ENCODE measurements at places on chromosomes 2 and 18.

GRCh38 chr2:171966688-171967087 is 33.1 kb upstream of the METAP1D start:
- no peak for DNase-seq

- no peak for DNase-seq
Observed at GRCh38 chr2:19357402-19358241, 801 bp downstream of the OSR1 start.

- peak; percentile 92 for DNase-seq
Observed at GRCh38 chr2:12277241-12278034, 439.3 kb upstream of the TRIB2 start.

DNA sequence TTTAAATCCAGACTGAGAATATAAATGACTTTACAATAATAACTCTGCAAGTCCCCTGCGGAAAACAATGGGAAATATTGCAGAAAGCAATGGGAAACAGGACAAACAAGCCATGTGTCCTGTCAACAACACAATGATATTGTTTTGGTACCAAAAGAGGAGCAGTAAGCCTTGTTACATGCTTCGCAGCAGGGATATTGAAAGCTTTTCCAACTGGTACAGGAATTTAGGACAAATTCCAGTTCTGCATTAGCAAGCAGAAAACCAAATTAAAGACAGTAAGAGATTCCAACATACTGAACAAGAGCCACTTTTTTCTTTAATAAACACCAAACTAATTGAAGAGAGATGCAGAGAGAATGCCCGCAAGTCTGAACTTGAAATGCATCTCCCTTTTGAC is 30.0 kb downstream of the FRZB start:
- DNase-seq: no peak

DNA sequence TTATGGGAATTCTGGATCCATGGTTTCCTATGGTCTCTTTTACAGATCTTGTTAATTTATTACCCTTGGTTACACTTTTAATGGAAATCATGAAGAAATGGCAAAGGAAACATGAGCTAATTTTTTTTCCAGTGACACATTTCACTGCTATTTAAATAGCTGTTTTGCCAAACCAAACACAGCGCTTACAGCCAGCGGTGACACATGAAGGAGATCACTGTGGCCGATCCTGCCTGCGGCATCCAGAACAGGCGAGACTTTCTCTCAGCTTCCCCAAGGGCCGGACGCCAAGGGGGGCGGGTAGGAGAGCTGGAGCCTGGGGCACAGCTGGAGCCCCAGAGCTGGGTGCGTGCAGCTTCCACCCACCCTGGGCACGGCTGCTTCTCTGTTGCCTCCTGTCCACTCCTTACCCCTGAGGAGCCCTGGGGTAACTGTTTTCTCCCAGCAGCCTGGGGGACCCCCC is 81.4 kb upstream of the PKDCC start:
- DNase-seq: peak; percentile 11

GRCh38 chr2:106178716-106179115 is 15.4 kb downstream of the UXS1 start:
- no peak for DNase-seq

DNA sequence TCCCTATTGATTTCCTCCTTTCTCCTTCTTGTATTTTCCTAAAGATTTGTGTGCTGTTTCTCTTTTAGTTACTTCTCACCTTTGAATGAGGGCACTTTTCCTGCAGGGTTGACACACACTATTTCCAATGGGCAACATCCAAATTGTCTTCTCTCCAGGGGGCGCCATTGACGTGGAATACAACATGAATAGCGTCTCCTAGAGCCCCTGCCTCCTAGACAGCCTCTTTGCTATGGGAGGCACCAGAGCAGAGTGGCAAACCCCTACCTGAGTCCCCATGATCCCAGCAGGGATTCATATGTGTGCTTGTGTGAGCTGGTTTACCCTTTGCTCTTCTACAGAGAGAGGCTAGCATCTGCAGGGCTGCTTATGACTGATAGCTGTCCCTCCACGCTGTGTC is 61.3 kb upstream of the ITSN2 start:
- DNase-seq: peak; percentile 74

GRCh38 chr2:268323-268722 is 3.6 kb downstream of the ACP1 start:
- DNase-seq: no peak

DNA sequence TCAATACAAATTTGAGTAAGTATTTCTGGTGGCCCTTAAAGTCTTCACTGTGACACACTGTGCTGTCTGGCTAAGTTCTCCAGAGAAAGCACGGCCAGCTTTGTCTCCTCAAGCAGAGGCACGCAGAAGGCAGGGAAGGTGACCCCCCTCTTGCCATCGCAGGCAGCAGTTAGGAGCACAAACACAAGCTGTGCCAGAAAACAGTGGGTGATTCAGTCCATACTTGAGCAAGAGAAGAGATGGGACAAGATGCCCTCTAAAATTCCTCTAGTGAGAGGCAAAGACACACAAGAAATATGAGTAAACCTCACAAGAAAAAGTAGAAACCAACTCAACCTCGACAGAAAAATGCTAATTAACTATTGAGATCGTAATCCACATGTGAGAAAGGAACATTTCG is 9.8 kb downstream of the MCEE start:
- no peak for DNase-seq

- DNase-seq: no peak
Observed at GRCh38 chr18:34339155-34339554, 114.4 kb upstream of the NOL4 start.

DNA sequence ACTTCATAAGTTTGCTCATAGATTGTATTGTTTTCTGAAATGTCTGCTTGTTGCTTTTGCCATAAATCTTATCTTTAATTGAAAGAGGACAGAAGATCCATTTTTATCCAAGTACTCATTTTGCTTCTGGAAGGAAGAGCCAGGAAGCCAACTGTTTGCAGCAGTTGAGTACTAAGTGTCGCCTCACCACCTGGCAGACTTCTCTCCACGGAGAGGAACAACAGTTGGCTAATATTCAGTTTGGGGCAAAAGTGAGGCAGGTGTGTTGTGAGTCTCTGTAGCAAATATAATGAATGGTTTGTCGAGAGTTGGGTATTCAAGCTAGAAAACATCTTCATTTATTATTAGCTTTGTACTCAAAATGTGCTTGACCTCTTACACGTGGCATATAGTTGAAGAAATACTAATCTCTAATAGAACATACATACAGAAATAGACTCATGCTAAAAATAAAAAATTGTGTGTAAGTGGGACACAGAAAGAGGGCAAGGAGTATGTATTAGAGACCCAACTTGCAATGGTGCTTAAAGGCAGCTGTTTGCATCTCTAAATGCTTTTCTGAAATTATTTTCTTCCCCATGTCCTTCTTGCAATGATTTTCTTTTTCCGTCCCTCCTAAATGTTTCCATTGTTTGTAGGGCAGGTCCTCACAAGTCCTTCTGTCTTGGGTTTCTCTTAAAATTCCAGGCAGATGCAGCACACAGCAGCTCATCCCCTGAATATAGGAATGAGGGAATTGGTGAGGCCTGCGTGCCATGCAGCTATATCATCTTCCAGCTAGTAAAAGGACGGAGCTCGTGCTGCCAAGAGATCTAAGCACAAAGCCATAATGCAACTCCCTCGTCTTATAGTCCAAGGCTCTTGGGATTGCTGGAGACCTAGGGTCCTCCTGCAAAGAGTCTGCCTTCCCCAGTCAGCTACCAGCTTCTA is 44.8 kb upstream of the MAP3K20 start:
- DNase-seq: no peak

- DNase-seq: no peak
Observed at GRCh38 chr2:134299334-134299733, 45.5 kb downstream of the MGAT5 start.

GRCh38 chr18:2853173-2853925 is 6.5 kb downstream of the EMILIN2 start:
- no peak for DNase-seq

GRCh38 chr2:43024515-43025011 is 201.8 kb downstream of the ZFP36L2 start:
- DNase-seq: peak; percentile 66

DNA sequence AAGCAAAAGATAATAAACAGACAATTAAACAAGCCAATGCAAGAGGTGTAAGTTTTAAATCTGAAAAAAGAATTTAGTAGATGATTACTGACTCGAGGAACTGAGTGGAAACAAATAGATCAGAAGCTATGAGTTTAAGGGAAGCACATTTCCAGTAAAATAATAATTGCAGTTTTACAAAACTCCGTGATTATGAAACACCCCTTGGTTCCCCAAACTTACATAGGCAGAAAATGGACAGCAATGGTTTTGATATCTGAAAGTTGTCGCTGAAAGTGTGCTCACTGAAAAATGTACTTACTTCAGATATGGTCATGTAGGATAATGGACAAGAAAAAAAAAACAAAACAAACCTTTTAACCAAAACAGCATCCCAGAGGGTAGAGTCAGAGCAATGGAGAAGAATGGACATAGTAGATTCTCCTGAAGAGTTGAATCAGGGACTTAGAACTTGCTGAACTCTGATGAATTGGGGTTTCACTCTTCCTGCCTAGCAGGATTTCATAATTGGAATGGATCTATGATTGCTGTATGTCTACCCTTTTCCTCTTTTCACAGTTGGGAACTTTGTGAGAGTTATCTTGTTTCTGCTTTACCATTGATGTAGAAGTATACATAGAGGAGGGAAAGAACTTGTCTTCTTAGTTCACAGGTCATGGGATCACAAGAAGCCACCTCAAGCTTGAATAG is 305.6 kb upstream of the ZEB2 start:
- peak; percentile 24 for DNase-seq

GRCh38 chr2:65504201-65504600 is 71.8 kb upstream of the SPRED2 start:
- no peak for DNase-seq

DNA sequence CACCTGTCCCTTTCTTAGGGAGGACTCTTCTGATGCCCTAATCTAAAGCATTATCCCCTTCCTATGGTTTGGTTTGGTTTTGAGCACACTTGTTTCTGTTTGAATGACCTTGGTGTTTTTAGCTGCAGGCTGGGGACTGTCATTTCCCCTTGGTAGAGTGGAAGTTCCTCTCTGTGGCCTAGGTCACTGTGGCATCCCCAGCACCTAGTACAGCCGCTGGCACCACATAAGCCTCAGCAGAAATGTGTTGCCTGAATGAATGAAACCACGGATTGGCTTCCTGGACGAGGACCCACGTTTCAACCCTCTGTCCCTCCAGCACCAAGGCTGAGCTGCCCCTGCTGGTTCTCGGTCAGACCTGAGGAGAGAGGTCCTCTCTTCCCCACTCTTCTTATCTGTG is 159.9 kb downstream of the CTIF start:
- DNase-seq: peak; percentile 16

GRCh38 chr2:150207979-150208378 is 279.5 kb downstream of the RND3 start:
- DNase-seq: no peak

DNA sequence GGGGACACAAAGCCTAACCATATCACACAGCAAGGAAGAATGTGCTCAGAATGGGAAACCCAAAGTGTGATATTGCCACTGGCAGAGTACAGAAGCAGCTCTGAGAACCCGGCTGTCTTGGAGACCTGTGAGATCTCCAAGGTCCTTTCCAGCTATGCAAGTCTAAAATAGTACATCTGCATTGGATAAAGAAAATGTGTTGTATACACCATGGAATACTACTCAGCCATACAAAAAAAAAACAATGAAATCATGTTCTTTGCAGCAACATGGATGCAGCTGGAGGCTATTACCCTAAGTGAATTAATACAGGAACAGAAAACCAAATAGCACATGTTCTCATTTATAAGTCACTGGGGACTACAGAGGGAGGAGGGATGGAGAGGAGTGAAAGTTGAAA is 36.5 kb upstream of the RFX8 start:
- no peak for DNase-seq

- no peak for DNase-seq
Observed at GRCh38 chr18:51048190-51048589, 18.2 kb downstream of the SMAD4 start.

DNA sequence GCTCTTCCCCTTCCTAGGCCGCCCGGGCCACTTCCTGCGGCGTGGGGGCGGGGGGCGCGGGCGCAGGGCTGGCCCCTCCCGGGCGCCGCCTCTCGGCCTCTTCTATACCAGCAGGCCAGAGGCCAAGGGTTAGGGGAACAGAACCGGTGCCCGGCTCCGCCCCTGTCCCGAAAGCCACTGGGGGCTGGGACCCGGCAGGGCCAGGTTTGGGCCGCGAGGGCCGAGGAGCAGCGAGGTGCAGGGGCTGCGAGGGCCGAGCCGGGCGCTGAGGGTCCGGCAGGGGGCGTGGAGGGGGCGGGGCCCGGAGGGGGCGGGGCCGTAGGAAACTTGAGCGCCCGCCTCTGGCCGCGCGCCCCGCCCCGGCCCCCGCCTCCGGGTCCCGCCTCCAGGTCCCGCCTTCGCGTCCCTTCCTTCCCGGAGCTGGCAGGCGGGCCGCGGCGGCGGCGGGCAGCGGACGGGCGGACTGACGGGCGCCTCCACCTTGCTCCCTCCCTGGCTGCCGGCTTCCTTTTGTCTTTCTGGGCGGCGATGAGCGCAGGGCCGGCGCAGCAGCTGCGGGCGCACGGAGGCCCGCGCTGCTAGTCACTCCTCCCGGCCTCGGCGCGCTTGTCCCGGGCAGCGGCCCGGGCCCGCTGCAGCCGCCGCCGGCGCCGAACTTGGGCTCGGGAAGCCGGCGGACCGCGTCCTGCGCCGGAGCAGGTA is at the start of gene HPCAL1:
Gene HPCAL1 (plus strand): TSS at position 426 of the 702 bp plus-strand sequence. CDS start 116,854 bp downstream, outside the sequence.
- DNase-seq: peak; percentile 95

GRCh38 chr18:48186131-48186766 is 222.9 kb downstream of the ZBTB7C start:
- peak; percentile 30 for DNase-seq

DNA sequence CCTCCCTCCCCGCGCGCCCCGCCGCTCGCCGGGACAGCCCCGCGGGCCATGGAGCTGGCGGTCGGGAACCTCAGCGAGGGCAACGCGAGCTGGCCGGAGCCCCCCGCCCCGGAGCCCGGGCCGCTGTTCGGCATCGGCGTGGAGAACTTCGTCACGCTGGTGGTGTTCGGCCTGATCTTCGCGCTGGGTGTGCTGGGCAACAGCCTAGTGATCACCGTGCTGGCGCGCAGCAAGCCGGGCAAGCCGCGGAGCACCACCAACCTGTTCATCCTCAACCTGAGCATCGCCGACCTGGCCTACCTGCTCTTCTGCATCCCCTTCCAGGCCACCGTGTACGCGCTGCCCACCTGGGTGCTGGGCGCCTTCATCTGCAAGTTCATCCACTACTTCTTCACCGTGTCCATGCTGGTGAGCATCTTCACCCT is 865 bp downstream of the GALR1 start:
- DNase-seq: no peak

DNA sequence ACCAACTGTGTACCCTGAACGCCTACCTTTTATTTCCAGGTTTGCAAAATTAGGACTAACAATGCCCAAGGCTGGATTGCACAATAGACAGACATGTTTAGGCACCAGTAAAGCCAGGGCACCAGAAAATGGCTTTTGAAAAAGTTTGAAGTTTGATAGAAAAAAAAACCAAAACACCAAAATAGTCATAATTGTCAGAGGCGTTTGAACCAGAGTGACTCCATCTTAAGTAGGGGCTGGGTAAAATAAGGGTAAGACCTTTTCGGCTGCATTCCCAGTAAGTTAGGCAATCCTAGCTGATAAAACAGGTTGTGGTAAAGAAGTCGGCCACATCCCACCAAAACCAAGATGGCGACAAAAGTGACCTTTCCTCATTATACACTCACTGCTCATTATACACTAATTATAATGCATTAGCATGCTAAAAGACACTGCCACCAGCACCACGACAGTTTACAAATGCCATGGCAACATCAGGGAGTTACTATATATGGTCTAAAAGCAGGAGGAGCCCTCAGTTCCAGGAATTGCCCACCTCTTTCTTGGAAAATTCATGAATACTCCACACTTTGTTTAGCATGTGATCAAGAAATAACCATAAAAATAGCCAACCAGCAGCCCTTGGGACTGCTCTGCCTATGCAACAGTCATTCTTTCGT is 105.1 kb upstream of the MSH2 start:
- no peak for DNase-seq

GRCh38 chr2:88680266-88680902 is 11.1 kb upstream of the RPIA start:
- no peak for DNase-seq
